ENCODE measurements at places on chromosomes 16 and 17. TPM values are rescaled to one million over a fixed set of nuclear protein-coding genes. Genes with fewer than 3 reads are reported as not detected.

DNA sequence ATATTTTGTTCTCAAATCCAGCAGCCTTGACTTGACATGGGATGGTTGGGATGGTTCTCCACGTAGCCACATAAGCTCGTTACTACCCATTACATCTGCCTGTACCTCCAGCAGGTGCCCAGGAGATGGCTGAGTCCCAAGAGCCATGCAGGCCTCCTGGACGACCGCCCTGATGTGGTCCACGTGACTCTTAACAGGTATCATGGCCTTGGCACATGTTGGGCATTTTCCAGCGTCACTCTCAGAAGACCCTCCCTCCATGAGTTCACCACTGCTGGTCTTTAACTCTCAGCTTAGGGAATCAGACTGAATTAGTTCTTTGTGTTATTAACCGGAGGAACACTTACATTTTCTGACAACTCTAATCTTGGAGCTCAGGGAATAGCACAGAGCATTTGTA is 161.5 kb downstream of the CDH13 start:
- no peaks in the 10 kb centered on the region for H3K4me1 ChIP-seq
- no peaks in the 10 kb centered on the region for H3K36me3 ChIP-seq
- DNase-seq = no peak
- H3K4me3 ChIP-seq = no peak overlapping the region

DNA sequence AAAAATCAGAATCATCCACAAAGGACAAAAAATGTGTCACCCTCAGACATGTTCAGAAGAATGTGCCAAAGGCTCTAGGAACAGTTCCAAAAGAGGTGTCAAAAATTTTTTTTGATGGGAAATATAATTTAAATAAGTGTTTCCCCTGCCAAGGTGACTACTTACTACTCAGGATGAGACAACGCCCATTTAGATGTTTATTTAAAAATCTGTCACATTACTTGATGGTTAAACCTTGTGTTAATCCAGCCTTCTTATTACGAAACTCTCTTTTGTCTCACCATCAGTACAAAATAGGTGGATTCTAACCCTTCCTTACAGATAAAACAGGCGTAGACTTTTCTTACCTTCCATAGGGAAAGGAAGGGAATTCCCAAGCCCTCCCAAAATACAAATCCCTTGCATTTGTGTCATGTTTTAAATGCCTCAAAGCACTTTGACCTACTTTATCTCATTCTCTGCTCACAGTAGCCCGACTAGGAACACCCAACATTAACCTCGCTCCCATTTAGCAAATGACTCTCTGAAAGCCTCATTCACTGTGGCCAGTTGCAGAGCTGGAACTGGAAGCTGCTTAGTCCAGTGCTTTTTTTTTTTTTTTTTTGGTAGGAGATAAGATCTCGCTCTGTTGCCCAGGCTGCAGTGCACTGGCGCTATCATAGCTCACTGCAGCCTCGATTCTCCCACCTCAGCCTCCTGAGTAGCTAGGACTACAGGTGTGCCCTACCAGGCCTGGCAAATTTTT is 5.8 kb upstream of the GNA13 start:
- H3K27ac ChIP-seq = no peak overlapping the region
- DNase-seq = no peak
- H3K27me3 ChIP-seq = peaks cover 2% of the 10 kb centered on the region
- no peak overlapping the region for H3K4me3 ChIP-seq

GRCh38 chr17:2068031-2068518 is 13.2 kb downstream of the HIC1 start:
- H3K27me3 ChIP-seq = no peaks in the 10 kb centered on the region
- H3K4me3 ChIP-seq = peak overlapping the region; percentile 15
- DNase-seq = no peak
- H3K4me1 ChIP-seq = peaks cover 73% of the 10 kb centered on the region
- H3K36me3 ChIP-seq = peaks cover 84% of the 10 kb centered on the region

DNA sequence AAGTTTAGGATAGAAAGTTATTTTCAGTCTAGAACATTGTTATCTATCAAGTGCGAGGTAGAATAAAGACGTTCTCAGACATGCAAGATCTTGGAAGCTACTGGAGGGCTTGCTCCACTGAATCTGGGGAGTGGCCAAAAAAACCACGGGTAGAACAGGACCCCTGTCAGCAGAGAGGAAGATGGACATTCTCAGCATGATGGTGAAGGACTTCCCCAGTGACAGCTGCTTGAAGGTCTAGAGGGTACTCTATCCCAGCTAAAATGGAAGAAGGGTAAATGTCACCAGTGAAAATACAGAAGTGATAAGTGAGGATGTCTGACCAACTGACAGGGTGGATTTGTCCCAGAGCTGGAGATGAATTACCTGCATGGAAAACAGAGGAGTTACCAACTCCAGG is 10.1 kb downstream of the TNFRSF13B start:
- H3K27ac ChIP-seq = no peak overlapping the region
- no peaks in the 10 kb centered on the region for H3K36me3 ChIP-seq
- DNase-seq = no peak

GRCh38 chr17:72008236-72008876 is 112.5 kb upstream of the SOX9 start:
- no peaks in the 10 kb centered on the region for H3K36me3 ChIP-seq
- no peak overlapping the region for H3K4me3 ChIP-seq
- no peaks in the 10 kb centered on the region for H3K4me1 ChIP-seq
- H3K27ac ChIP-seq = no peak overlapping the region
- no peaks in the 10 kb centered on the region for H3K27me3 ChIP-seq

GRCh38 chr17:75128694-75129505 is 2.6 kb downstream of the NT5C start:
- no peaks in the 10 kb centered on the region for H3K27me3 ChIP-seq
- peaks cover 24% of the 10 kb centered on the region for H3K36me3 ChIP-seq
- DNase-seq = no peak
- H3K4me3 ChIP-seq = peak overlapping the region; percentile 57
- H3K27ac ChIP-seq = no peak overlapping the region

GRCh38 chr17:7632492-7632894 is 2.6 kb downstream of the SHBG start:
- H3K4me1 ChIP-seq = peaks cover 7% of the 10 kb centered on the region
- H3K27me3 ChIP-seq = no peaks in the 10 kb centered on the region
- H3K4me3 ChIP-seq = no peak overlapping the region
- H3K36me3 ChIP-seq = no peaks in the 10 kb centered on the region
- no peak overlapping the region for H3K27ac ChIP-seq

- no peak overlapping the region for H3K27ac ChIP-seq
- H3K4me3 ChIP-seq = no peak overlapping the region
- no peaks in the 10 kb centered on the region for H3K36me3 ChIP-seq
- H3K27me3 ChIP-seq = peaks cover 4% of the 10 kb centered on the region
Observed at GRCh38 chr16:81738783-81739496, 40.2 kb upstream of the PLCG2 start.

GRCh38 chr16:13300066-13300840 is 398.9 kb downstream of the SHISA9 start:
- H3K27ac ChIP-seq = no peak overlapping the region
- no peak overlapping the region for H3K4me3 ChIP-seq
- H3K36me3 ChIP-seq = no peaks in the 10 kb centered on the region
- H3K4me1 ChIP-seq = no peaks in the 10 kb centered on the region
- no peak for DNase-seq
- no peaks in the 10 kb centered on the region for H3K27me3 ChIP-seq

- no peak within 1 kb of the TSS for H3K27ac ChIP-seq
- H3K4me3 ChIP-seq = peak within 1 kb of the TSS; percentile 78
- H3K4me1 ChIP-seq = peaks cover 9% of the 10 kb centered on the region
- peak; percentile 59 for DNase-seq
- no peaks in the 10 kb centered on the region for H3K27me3 ChIP-seq
- H3K36me3 ChIP-seq = no peaks in the 10 kb centered on the region
Observed at GRCh38 chr16:381789-382717, at the start of gene PGAP6. Gene PGAP6, minus strand, starts transcription at chr16:381978. Its CDS starts 157 bp downstream, at chr16:381821.

GRCh38 chr17:5706577-5707210 is 122.4 kb upstream of the NLRP1 start:
- H3K4me3 ChIP-seq = no peak overlapping the region
- DNase-seq = peak; percentile 16
- H3K36me3 ChIP-seq = no peaks in the 10 kb centered on the region
- H3K27me3 ChIP-seq = peaks cover 9% of the 10 kb centered on the region
- H3K4me1 ChIP-seq = no peaks in the 10 kb centered on the region

GRCh38 chr17:28097901-28098300 is 55.4 kb downstream of the NLK start:
- H3K4me3 ChIP-seq = no peak overlapping the region
- no peaks in the 10 kb centered on the region for H3K36me3 ChIP-seq
- H3K27ac ChIP-seq = no peak overlapping the region
- H3K27me3 ChIP-seq = peaks cover 2% of the 10 kb centered on the region
- no peak for DNase-seq

DNA sequence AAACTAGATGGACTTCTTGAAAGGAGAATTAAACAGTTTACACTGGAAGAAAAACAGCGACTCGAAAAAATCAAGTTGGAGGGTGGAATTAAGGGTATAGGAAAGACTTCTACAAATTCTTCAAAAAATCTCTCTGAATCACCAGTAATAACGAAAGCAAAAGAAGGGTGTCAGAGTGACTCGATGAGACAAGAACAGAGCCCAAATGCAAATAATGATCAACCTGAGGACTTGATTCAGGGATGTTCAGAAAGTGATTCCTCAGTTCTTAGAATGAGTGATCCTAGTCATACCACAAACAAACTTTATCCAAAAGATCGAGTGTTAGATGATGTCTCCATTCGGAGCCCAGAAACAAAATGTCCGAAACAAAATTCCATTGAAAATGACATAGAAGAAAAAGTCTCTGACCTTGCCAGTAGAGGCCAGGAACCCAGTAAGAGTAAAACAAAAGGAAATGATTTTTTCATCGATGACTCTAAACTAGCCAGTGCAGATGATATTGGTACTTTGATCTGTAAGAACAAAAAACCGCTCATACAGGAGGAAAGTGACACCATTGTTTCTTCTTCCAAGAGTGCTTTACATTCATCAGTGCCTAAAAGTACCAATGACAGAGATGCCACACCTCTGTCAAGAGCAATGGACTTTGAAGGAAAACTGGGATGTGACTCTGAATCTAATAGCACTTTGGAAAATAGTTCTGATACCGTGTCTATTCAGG is 85.0 kb downstream of the C17orf58 start:
- H3K27me3 ChIP-seq = no peaks in the 10 kb centered on the region
- H3K4me3 ChIP-seq = no peak overlapping the region
- H3K4me1 ChIP-seq = peaks cover 15% of the 10 kb centered on the region
- peaks cover 73% of the 10 kb centered on the region for H3K36me3 ChIP-seq
- peak overlapping the region; percentile 70 for H3K27ac ChIP-seq
- no peak for DNase-seq

DNA sequence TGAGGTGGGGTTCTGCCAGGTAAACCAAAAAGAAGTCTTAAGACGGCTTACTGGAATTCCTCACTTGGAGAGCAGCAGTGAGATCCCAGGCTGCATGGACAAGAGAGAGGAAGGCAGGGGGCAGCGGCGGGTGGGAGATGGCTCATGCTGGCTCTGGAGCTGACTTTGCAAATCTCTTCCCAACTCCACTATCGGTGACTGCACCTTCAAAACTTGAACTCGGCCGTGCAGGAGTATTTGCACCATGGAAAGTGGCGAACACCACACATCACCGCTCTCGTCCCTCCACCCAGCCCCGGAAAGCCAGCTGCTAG is 16.7 kb downstream of the CA5A start:
- no peak overlapping the region for H3K4me3 ChIP-seq
- H3K4me1 ChIP-seq = peaks cover 2% of the 10 kb centered on the region
- H3K27me3 ChIP-seq = peaks cover 4% of the 10 kb centered on the region
- no peak overlapping the region for H3K27ac ChIP-seq
- no peaks in the 10 kb centered on the region for H3K36me3 ChIP-seq
- no peak for DNase-seq

GRCh38 chr17:75338335-75338734 is 49.1 kb upstream of the SLC25A19 start:
- DNase-seq = no peak
- H3K36me3 ChIP-seq = peaks cover 10% of the 10 kb centered on the region
- peak overlapping the region; percentile 90 for H3K27ac ChIP-seq
- H3K4me3 ChIP-seq = peak overlapping the region; percentile 66

KRTAP2-3 gene
- not detected for total RNA-seq

CYLD gene
- total RNA-seq = 189 TPM

KRT38 gene
- not detected for total RNA-seq

ARL2BP gene
- 31.2 TPM for total RNA-seq

AATK gene
- 0.48 TPM for total RNA-seq

TNK1 gene
- 4.0 TPM for total RNA-seq

AXIN2 gene
- 7.4 TPM for total RNA-seq

GPRC5B gene
- total RNA-seq = not detected

Data from activated T-helper 2 cell treated with anti-CD3 and anti-CD28 coated beads, Interferon-gamma antibody, Interleukin-2, Interleukin-4, amounts not matched to agents 10 μg/mL and 5 μg/mL and 100 μg/mL, durations not matched to agents 14 hours and 24 hours and 36 hours (primary cell).